Stimulated activated naive B cell treated with anti-CD40 and anti-IgM and Interleukin-4, amounts not matched to agents 10 μg/mL and 1 μg/mL and 100 μg/mL, for 72 hours (primary cell): ENCODE measurements at places on chromosomes 1 and 21.

GRCh38 chr1:40050863-40051262 lies 10.3 kb downstream of the CAP1 start:
- DNase-seq = no peak

DNA sequence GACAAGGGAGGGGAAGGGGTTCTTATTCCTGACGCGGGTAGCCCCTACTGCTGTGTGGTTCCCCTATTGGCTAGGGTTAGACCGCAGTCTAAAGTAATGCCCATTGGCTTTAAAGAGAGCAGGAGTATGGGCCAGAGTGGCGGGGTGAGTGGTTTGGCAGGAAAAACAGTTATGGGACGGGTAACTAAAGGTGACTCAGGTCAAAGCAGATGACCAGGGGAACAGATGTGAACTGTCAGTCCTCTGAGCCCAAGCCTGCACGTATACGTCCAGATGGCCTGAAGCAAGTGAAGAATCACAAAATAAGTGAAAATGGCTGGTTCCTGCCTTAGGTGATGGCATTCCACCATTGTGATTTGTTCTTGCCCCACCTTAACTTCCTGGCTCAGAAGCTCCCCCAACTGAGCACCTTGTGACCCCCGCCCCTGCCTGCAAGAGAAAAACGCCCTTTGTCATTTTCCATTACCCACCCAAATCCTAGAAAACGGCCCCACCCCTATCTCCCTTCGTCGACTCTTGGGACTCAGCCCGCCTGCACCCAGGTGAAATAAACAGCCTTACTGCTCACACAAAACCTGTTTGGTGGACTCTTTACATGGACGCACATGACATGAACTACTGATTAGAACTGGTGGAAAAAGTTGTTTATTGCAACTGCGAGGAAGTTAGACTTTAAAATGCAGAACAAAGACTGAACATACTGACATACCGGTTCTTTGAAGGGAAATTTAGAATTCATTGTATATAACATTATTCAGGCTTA lies 758 bp upstream of the ATAD3B start:
- DNase-seq = no peak

GRCh38 chr1:10707208-10707607 lies 89.2 kb downstream of the CASZ1 start:
- no peak for DNase-seq

- DNase-seq = no peak
Observed at GRCh38 chr1:154258784-154259183, 13.6 kb upstream of the HAX1 start.

- DNase-seq = no peak
Observed at GRCh38 chr1:12555411-12556367, 62.3 kb downstream of the DHRS3 start.

DNA sequence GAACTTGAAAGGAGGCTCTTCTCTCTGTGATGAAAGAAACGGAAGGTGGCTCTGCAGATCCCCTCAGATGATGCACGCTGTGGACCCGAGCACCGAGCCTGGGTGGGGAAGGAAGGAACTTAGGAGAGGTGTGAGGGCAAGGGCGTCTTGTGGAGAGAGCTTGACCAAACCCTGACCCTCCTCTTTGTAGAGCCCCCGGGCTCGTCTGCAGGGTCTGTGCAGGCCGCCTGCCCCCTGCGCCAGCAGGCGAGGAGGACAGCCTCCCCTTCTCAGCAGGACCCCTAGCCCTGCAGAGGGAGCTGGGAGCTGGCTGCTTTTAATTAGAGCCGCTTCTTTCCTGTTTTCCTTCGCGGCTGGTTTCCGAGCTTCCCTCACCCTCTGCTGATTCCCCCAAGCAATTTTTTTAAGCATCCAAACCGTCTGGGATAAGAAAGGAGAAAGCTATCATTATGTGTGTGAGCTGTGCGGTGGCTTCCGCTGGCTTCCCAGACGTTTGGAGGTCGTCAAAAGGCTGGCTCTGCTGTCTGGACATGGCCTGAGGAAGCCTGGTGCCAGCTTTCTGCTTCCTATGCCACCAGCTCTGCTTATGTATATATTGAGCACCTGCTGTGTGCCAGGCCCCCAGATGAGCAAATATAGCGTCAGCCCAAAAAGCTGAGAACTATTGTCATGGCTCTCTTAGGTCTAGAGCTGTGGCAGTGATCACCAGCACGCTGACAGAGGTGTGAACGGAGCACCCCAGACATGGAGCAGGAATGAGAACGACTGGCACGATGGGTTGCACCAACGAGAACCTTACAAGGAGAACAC lies 160.2 kb upstream of the IRF2BP2 start:
- no peak for DNase-seq

GRCh38 chr1:114107474-114108435 lies 45.9 kb downstream of the SYT6 start:
- DNase-seq = no peak
